Breast epithelium (tissue), 4 donors: ENCODE measurements at places on chromosomes 16 and 17. TPM values are rescaled to one million over a fixed set of nuclear protein-coding genes. Genes with fewer than 3 reads are reported as not detected.

The CIITA gene
- total RNA-seq: 11.1 TPM

The TMEM114 gene
- not detected for total RNA-seq

The PARN gene
- total RNA-seq: 59.3 TPM

The MYH2 gene
- not detected for total RNA-seq

The KRTAP2-3 gene
- not detected for total RNA-seq

The FBF1 gene
- 7.7 TPM for total RNA-seq

The KRT33A gene
- total RNA-seq: not detected

The NPW gene
- total RNA-seq: not detected

The IFI35 gene
- 31.0 TPM for total RNA-seq

The TEDC2 gene
- total RNA-seq: 0.98 TPM

The BEAN1 gene
- total RNA-seq: 0.16 TPM

The SLC16A13 gene
- total RNA-seq: 2.6 TPM

The BAHCC1 gene
- total RNA-seq: 17.0 TPM

The SLC12A3 gene
- total RNA-seq: not detected

The HASPIN gene
- 0.29 TPM for total RNA-seq

The SHCBP1 gene
- 0.96 TPM for total RNA-seq

The STH gene
- not detected for total RNA-seq

The GALK1 gene
- total RNA-seq: 24.9 TPM

The ZNF821 gene
- 11.1 TPM for total RNA-seq
